ENCODE measurements at places on chromosomes 16 and 17.

- DNase-seq: no peak
These were observed 5.5 kb downstream of the NARF start for GRCh38 chr17:82463925-82464566.

GRCh38 chr16:90084215-90084950 is 7.3 kb upstream of the PRDM7 start:
- no peak for DNase-seq

DNA sequence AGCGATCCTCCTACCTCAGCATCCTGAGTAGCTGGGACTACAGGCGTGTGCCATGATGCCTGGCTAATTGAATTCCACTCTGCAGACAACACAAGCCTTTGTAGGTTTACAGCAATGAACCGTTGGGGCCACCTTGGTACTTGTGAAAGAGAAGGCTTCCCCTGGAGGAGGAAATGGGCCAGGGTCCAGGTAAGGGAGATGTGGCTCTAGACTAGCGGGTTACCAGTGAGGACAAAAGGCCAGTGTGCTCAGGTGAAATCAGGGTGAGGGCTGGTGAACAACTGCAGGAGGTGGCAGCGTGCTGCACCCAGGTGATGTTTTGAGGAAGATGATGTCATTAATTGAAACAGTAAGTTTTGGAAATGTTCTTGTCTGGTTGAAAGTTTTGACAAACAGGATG is 6.7 kb downstream of the SDR42E1 start:
- DNase-seq: no peak

DNA sequence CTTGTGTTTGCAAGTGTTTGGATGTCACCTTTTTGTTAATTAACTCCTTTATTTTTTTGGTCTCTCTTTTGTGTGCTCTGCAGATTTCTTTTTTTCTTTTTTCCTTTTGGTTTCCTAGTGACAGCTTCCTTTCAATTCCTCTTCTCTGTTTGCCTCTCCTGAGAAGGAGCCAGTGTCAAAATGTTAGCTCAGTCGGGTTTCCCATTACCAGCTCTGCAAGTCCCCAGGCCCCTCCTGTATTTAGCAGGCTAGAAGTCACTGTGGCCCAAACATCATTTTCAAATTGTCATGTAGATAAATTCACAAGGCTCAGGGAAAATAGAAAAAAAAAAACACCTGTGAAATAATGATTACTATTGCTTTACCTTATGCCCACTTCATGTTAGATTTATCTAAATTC is 1621.6 kb downstream of the CDH8 start:
- no peak for DNase-seq

- DNase-seq: no peak
These were observed 8.4 kb downstream of the TXNL4B start for GRCh38 chr16:72085002-72085401.

DNA sequence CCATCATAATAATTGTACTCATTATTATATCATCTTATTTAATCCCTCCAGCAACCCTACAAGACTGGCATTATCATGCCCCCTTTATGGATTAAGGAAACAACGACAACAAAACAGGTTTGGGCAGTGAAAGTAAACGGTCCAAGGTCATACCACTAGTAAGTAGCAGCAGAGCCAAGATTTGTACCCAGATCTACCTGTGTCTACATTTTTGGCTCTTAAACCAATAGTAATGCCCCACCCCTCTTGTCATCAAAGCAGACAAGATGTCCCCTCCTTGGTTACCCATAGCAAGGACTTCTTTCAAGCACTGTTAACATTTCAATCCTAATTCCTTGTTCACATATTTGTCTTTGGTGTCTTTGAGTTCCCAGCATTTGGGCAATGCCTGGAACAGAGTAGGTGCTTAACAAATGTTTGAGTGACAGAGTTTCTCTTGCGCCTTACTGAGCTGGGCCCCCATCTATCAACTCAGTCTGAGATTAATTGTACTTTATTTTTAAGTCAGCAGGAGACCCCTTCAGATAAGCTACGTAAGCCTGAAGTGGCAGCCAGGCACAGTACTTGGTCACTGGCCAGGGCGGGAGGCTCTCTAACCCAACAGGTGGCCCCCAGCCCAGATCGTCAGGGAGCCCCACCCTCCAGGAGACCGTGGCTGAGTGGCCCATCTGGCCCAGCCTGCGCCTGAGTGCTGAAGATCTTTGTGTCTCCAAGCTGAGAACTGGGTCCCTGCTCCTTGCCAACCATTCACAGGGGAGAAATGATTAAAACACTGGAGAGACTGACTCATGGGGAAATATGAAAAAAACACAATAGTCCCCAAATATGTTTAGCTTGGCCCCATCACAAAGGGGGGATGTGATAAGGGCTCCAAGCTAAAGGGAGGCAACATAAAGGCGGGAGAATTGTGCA is 75.8 kb downstream of the AXIN2 start:
- DNase-seq: no peak
